ENCODE measurements at places on chromosomes 16 and 17.

- no peak for DNase-seq
Measured at GRCh38 chr16:48608871-48609651, 919 bp downstream of the N4BP1 start.

DNA sequence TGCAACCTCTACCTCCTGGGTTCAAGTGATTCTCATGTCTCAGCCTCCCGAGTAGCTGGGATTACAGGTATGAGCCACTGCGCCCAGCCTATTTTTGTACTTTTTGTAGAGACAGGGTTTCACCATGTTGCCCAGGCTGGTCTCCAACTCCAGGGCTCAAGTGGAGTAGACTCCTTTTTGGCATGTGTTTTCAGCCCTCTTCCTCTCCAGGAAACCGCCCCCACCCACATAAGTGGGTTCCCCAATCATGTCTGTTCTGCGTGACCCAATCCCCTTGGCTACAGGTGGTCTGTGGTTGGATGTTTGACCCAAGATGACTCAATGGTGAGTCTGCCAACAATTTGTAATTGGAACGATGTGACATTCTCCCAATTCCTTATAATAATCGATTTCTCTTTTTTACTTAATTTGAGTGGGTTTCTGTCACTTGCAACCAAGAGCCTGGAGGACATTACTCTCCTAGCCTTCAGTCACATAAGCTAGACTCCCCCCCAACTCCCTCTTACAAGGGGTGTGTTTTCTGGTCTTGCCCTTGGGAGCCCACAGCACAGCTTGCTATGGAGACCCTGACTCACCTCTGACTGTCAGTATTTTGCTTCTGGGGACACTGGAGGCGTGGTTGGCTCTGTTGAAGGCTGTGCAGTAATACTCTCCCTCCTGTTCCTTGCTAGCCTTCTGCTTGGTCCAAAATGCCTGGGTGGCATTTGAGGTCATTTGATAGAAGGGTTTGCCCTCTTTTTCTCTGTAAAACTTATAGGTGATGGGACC lies 34.9 kb downstream of the PECAM1 start:
- no peak for DNase-seq

- no peak for DNase-seq
Measured at GRCh38 chr17:4747847-4748246, 8.1 kb upstream of the CXCL16 start.

GRCh38 chr16:20300312-20301097 lies 26.8 kb downstream of the GP2 start:
- no peak for DNase-seq

DNA sequence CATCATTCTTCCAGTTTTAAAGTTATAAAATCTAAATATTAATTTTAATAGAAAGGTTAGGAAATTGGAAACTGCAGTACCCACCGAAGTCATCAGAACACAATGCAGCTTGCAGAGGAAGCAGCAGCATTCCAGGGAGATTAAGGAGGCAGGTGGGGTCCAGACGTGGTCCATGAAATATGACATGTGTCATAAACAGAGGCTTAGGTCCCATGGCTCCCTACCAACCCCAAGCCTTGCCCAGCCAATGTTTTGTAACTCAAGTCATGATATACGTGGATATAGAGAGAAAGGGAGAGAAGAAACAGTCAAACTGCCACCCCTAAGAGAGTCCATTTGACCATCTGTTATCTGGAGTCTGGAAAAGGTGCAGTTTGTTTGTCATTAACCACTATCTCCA lies 670.0 kb downstream of the TOX3 start:
- no peak for DNase-seq
